Liver (tissue), 10 donors: ENCODE measurements at places on chromosomes 4 and X. TPM values are rescaled to one million over a fixed set of nuclear protein-coding genes. Genes with fewer than 3 reads are reported as not detected.

DNA sequence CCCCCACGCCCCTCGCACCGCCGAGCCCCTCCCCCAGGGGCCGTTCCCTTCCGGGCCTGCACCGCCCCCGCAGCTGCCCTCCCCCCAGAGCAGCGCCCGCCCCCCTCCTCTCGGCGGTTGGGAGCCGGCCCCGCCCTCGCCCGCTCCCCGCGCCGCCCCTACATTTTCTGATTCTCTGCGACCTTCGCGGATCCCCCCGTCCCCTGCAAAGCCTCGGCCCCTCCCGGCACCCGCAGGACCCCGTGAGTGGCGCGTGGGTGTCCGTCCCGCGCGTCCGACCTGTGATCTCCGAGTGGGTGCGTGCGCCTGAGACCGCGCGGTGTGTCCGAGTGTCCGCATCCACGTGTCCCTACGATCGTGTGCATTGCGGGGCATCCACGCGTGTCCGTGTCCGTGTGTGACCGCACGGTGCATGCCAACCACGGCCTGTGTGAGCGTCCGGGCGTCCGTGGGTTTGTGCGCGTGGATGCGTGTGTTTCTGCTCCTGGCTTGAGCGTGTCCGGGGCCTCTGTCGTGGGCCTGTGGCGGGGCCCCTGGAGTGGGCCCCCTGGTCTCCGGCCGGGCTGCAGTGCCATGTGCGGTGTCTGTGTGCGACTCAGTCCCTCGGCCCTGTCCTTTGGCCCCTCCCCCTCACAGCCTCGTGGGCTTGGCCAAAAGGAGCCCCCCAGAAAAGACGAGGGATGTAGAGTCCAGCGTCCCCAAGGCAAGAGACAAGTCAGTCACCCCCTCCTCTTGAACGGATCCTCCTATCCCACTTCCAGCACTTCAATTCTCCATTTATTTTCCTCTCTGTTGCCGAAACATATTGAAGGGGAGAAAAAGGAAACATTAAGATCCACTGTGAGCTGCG lies 8.8 kb upstream of the NKX1-1 start:
- no peak for DNase-seq

DNA sequence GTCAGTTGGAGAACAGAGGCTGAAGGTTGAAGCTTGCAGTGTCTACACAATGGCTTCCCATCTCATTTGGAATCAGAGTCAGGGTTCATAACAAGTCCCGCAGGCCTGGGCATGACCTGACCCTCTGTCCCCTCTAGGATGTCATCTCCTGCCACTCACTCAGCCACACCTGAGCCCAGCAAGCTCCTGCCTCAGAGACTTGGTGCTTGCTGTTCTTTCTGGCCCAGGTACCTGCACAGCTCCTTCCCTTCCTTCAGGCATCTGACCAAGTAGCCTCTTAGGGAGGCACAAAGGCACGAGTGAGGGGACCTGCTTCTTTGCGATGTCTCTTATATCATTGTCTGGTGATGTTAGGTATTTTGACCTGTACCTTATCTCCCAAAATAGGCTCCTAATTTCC lies 9.0 kb downstream of the ZBTB49 start:
- no peak for DNase-seq

DNA sequence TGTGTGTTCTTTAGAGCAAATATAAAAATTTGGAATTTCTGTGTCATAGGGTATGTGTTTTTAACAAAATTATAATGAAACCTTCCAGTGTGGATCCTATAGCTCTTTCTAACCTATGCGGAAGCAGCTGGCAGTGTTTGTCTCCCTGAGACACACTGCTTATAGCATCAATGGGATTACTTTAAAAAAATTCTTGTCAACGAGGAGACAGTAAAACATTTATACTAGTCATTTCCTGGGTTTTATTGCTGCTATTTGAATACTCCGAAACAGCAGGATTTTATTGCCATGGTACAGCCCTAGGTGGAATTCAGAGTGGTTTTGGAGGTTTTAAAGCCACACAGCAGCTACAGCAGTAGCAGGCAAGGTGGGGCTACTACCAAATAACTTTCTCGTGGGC lies 145.1 kb upstream of the IL1RAPL2 start:
- no peak for DNase-seq

GRCh38 chrX:7143076-7143475 lies 4.4 kb upstream of the STS start:
- DNase-seq, result no peak

GRCh38 chrX:66016905-66017658 lies 22.8 kb downstream of the VSIG4 start:
- no peak for DNase-seq

The GLRA3 gene
- not detected for total RNA-seq

The MAEA gene
- 33.9 TPM for total RNA-seq

The ANKRD37 gene
- total RNA-seq, result 1.2 TPM

The P2RY8 gene
- total RNA-seq, result 0.59 TPM
